ENCODE measurements at places on chromosomes 13 and 19.

DNA sequence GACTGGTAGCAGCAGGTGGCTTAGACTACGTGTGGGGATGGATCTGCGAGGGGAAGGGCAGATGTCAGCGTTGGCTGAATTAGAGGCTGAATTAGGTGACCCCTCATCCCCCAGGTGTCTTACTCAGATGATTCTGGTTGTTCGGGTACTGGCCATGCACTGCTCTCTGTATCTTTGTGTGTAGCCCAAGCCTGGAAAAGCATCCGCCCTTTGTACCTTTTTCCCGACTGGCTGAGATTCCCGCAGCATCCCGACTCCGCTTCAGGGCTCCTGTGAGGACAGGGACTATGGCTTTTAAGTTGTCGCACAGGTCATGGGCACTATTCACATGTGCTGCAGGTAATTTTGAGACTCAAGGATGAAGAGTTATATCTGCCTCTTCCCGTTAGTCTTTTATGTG lies 7.2 kb downstream of the TFDP1 start:
- no peak for DNase-seq

DNA sequence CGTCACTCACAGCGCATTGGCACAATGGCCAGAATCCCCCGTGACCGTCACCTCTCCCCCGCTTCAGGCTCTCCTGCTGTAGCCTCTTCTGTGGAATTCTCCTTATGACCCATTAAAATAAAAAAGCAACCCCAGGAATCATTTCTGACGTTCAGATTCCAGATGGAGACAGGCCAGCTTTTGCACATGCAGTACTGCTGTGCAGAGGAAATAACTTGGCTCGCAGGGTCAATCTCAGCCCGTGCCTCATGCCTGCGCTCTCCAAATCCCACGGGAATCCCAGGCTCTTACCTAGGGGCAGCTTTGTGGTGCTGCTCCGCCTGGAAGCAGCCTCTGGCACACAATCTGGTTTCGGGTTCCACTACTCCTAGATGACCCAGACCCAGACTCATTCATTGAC lies 32.7 kb upstream of the SOX1 start:
- no peak for DNase-seq

DNA sequence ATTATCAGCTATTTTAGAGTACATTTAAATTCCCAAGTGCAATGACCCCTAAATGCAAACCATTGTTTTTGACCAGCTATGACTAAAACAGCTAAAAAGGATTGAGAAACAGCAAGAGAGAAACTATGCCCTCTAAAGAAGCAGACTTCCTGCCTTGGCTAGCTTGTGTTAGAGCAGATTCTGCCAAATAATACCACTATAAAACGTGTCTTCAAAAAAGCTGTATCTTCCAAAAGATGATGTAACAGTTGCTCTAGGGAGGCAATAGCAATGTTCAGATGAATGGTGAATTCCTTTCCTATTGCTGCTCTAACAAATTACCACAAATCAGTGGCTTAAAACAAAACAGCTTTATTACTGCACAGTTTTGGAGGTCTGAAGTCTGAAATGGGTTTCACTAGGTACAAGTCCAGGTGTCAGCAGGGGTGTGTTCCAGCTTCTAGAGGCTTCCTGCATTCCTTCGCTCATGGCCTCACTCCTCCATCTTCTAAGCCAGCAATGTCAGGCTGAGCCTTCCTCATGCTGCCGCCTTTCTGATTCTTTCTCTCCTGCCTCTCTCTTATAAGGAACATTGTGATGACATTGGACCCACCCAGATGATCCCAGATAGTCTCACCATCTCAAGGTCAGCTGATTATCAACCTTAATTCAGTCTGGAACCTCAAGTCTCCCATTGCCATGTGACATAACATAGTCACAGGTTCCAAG lies 84.5 kb downstream of the LRRC63 start:
- DNase-seq: no peak

- no peak for DNase-seq
These were observed 46.2 kb upstream of the TCF3 start for GRCh38 chr19:1698636-1699035.

DNA sequence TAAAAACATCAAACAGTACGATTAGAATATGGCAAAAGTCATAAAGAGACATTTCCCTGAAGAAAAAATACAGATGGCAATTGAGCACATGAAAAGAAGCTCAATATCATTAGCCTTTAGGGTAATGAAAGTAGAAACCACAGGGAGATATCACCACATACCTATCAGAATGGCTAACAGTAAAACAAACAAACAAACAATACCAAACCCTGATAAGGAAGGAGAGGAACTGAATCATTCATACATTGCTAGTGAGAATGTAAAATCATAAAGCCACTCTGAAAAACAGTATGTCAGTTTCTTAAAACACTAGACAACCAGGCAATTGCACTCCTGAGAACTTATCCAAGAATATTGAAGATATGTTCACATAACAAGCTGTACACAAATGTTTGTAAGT lies 1342.5 kb upstream of the SLC10A2 start:
- no peak for DNase-seq

- no peak for DNase-seq
These were observed 195.8 kb downstream of the UQCRFS1 start for GRCh38 chr19:29016926-29017760.

GRCh38 chr13:114025405-114025713 lies 51.5 kb upstream of the C13orf46 start:
- no peak for DNase-seq

DNA sequence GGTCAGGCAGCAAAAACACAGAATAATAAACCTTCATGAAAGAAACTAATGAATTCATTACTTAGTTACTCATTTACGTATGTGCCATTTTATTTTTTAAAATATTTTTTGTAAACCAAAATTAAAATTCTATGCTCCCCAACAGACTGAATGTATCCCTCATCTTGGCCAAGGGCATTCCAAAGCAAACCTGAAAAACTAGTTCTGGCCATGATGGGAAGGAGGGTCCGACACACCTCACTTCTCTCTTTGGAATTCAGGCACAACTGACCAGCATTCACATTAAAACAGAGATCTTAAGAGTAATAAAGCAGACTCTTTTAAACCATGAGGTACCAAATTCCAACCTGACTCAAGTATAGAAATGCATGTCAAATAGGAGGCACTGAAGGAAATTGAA lies 1576.9 kb upstream of the SPRY2 start:
- no peak for DNase-seq

- no peak for DNase-seq
These were observed 43.3 kb downstream of the SPATA13 start for GRCh38 chr13:24203811-24204210.

DNA sequence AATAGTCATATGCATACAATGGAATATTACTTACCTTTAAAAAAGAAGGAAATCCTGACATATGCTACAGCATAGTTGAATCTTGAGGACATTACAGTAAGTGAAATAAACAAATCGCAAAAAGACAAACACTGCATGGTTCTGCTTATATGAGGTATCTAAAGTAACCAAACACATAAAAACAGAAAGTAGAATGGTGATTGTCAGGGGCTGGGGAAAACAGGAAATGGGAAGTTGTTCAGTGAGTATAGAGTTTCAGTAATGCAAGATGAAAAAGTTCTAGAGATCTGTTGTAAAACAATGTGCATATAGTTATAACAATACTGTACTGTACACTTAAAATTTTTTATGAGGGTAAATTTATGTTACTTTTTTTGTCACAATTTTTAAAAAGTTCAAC lies 219.4 kb downstream of the KLF5 start:
- DNase-seq: no peak

- no peak for DNase-seq
These were observed 85.2 kb upstream of the SPATA13 start for GRCh38 chr13:24075137-24075975.

DNA sequence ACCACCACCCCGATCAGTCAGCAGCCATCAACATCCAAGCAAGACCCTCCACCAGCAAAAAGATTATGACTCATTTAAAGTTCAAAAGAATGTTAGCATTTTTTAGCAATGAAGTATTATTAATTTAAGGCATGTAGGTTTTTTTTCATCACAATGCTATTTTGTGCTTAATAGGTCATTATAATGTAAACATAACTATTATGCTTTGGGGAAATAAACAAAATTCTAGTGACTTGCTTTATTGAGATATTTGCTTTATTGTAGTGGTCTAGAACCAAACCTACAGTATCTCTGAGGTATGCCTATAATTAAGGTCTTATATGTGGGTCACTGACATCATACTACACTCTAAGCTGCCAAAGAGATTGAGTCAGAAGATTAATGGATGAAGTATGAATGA lies 20.0 kb downstream of the KLF12 start:
- DNase-seq: no peak

DNA sequence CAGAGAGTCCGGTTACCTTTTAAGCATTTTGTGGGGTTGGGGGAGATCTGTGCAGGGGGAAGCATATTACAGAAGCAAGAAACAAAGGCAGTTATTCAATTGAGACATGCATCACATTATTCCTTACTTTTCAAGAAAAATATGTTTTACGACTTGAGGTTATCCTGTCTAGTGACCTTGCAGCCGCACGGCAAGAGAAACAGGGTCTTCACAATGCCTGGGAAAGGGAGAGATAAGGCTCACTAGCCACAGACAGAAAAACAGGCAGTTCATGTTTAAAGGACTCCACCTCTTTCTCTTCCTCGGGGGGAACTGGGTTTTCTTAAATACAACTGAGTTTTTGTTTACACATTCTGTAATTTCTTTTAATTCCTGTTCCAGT lies 536 bp upstream of the NCR1 start:
- no peak for DNase-seq

DNA sequence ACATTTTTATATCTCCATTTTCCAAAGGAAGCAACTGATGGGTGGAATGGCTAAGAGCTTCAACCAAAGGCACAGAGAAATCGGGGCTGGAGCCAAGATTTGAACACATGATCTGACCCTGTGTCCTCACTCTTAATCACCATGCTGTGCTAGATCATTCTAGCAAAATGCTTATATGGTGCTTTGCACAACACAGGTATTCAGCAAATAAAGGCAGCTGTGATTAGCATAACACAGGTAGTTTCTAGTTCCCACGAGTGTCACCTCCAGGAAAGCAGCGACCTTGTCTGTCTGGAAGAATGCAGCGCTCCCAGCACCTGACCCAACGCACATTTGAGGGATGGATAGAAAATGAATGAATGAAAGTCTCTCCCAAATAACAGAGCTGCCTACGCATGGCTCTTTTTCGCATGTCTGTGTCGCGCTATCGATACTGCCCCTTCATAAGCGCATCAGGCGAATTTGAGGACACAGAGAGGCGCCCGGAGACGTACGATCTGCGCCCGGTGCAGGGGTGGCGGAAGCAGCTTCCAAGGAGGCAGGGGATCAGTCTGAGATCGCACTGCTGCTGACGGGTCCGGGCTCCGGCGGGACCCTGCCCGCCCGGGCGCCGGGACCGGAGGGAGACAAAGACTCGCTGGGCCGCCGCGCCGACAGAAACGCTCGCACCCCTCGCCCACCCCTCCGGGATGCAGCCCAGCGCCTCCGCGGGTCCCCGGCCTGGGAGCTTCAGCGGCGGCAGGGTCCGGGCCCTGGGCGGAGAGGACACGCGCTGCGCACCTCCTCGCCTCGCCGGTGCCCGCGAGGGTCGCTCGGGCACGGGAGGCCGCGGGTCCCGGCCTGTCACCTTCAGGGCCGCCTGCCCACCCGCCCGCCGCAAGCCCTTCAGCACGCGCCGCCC lies 609 bp downstream of the EPS15L1 start:
- DNase-seq: no peak

- DNase-seq: no peak
These were observed 36.5 kb downstream of the KL start for GRCh38 chr13:33052506-33053280.

DNA sequence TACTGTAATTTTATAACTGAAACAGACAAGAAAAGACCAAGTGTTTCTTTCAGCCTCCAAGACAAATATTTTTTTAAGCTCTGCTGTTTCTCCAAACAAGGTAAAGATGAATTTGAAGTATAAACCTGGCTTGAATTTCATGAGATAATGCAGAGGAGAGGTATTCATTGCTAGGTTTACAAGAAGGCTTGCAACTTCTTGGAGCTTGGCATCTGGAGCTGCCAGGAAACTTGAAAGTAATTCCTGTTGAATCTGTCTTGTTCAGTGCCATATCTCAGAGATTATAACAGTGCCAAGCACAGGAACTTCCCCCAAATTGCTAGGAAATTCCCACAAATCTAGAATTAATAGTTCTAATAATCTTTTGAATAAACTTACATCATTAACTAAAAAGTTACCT lies 70.9 kb downstream of the CDK8 start:
- DNase-seq: no peak

GRCh38 chr13:46550822-46551221 lies 2.1 kb upstream of the LRCH1 start:
- DNase-seq: no peak

GRCh38 chr13:32720026-32720425 lies 133.8 kb downstream of the PDS5B start:
- DNase-seq: no peak

DNA sequence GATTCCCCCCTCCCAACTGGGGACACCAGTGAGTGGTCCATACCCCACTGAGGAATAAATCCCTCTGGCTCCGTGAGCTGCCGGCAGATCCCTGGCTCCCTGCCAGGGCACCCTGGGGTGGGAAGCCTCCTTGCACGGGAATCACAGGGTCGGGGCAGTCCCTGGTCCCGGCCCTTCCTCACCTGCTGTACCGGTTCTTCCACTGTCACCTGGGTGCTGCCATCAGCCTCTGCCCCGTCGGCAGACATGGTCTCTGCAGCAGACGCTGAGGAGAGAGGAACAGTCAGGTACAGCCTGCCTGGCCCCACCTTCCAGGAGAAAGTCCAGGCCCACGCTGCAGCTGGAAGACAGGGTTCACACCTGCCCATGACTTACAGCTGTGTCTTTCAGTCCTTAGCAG lies 6.3 kb downstream of the PLIN3 start:
- DNase-seq: no peak

GRCh38 chr13:21707586-21707985 lies 36.7 kb downstream of the FGF9 start:
- DNase-seq: no peak

DNA sequence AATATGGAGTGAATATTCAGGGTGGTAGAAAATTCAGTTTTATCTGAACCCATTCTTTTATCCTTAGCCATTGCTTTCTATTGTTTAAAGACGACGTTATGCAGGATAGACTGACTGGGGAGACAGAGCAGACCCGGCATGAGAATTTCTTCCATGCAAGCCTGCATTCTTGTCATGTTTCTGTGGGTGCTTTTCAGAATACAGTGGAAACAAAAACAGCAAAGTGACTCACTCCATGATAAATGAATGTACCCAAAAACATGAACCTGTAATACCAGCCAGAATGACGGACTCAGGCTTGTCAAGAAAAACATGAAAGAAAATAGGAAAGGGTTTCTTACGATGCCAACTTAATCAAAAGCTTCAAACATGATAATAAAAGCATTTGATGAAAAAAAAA lies 924.0 kb downstream of the EFNB2 start:
- DNase-seq: no peak

DNA sequence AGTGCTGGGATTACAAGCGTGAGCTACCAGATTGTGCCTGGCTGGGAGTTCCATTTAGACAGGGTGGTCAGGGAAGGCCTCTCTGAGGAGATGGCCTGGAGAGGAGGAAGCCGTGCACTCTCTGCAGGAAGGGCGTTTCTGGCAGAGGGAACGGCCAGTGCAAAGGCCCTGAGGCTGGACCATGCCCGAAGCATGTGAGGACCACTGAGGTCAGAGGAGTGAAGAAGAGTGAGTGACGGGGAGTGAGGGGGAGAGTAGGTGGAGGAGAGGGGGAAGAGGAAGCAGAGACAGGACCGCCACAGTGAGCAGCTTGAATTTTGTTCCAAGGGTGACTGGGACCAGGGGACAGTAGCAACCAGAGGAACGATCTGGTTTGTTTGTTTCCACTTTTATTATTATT lies 32.6 kb downstream of the CELF5 start:
- DNase-seq: no peak

GRCh38 chr19:1035998-1036621 lies 3.8 kb upstream of the ABCA7 start:
- peak; percentile 35 for DNase-seq

GRCh38 chr19:437041-437440 lies 23.8 kb downstream of the SHC2 start:
- no peak for DNase-seq

Data from activated CD8-positive, alpha-beta memory T cell treated with anti-CD3 and anti-CD28 coated beads, Interleukin-2, amount 50 U/mL, for 4 hours (primary cell).